ENCODE measurements at places on chromosomes 1 and 21. TPM values are rescaled to one million over a fixed set of nuclear protein-coding genes. Genes with fewer than 3 reads are reported as not detected.
A peak's percentile ranks its signal among the peaks of the same experiment; 100 is the strongest.

- DNase-seq = no peak
Observed at GRCh38 chr1:3925762-3926161, 25.7 kb upstream of the C1orf174 start.

DNA sequence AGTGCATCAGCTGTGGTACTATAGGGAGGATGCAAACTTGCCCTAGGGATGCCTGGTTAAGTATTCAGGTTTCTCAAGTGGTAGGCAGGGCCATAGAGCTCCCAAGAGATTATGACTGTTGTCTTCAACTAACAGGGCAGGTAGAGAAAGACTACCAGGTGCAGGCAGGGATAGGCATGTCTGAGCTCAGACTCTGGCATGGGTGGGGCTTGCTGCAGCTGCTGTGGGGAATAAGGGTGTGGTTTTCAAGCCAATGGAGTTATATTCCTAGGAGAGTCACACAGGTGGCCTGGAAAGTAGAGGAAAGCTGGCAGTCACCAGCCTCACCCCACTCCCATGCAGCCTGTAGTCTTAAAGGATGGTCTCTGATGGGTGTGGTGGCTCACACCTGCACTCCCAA is 673.4 kb upstream of the ADGRL4 start:
- no peak for DNase-seq

- no peak for DNase-seq
Observed at GRCh38 chr1:154972213-154972516, 1.6 kb upstream of the SHC1 start.

DNA sequence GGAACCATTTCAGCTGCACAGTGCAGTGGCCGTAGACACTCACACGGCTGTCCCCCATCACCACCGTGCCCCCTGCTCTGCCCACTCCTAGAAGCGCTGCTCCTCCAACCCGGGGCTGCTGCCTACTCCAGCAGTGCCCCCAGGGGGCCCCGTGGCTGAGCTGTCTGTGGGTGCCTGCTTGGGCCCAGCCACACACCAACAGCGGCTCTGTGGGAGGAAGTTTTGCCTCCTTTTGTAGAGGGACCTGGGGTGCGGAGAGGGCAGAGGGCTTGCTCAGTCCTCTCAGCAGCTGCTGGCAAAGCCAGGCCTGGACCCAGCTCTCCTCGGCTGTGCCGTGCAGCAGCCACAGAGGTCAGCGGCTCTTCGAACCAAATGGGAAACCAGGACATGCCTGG is 11.4 kb upstream of the LRRC3 start:
- DNase-seq = no peak

DNA sequence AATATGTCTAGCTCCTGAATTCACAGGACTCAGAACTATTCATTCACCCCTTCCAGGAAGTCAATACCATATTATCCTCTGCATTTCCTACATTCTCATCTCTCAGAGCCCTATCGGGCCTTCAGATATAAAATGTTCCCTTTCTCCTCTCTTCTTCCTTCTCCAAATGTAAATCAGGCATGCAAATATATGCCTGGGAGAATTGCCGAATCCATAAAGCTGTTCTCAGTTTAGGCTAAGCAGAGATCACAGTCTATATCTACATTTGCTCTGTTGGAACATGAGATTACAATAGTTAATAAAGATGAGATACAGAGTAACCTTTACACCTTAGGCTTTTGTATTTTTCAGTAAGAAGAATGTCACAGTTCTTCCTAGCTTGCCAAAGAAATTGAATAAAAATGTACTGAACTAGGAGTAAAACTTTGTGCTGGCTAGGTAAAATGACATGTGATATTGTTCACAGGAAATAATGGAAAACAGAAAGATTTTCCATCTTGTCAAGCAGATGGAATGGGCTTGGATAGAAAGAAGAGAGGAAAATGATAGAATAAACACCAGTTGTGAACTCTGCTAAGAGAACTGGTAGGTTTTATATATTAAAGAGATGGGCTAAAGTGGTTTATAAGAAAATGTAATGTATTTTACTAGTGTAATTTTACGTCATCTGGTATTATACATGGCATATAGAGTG is 161.5 kb downstream of the NRIP1 start:
- DNase-seq = no peak

DNA sequence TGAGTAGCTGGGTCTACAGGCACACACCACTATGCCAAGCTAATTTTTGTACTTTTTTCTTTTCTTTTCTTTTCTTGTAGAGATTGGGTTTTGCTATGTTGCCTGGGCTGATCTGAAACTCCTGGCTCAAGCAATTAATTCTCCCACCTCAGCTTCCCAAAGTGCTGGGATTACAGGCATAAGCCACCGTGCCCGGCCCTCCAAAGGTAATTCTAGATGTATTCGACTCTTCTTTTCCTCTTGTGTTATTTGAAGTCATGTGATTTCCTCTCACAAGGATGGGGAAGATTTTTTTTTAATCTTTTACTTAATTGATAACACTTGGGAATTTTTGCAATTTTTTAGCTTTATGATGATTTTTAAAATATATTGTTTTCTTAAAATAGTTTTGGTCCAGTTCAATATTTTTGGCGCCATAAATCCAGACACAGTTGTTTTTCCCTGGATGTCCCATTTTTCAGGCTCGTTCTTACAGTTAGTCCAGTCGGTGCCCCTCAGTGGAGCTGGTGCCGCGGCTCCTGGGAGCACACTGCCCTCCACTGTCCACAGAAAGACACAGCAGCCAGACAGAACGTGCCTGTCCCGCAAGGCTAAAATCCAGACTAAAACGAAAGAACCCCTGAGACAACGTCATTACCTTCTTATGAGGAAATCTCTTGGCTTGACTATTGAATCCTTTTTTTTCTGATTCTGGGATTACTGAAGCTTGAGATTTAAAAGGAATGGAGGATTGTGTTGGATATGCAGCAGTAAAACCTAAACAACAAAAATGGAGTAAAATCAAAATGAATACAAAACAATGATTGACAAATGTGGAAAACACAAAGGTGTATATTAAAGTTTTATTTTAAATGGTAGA is 22.4 kb downstream of the STPG1 start:
- DNase-seq = peak; percentile 82

DNA sequence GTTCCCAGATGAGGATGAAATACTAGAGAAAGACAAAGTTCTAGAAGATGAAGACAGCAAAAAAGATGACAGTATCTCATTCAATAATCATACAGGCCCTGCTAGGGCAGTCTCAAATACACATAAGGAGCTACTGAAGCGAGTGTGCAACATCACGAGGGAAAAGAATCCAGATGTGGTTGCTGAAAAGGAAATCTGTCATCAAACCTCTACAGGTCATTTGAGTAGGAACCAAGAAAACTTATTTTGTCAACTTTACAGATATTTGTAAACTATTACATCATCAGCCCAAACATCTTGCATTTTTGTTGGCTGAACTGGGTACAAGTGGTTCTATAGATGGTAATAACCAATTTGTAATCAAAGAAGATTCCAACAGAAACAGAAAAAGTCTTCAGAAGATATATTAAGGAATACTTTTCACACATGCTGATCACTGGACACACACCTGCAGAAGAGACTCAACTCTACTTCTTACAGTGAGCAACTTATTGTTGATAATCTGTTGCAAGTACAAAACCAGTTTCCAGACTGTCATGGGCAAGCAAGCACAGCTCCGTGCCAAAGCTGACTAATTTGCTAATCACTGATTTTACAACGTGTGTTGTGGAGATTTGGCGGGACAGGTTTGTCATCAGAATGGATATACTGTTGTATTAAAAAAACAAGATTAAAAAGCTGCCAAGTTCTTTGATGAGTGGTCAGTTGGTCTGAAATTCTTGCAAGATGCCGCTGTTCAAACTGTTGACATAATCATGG is 42.1 kb downstream of the TRIM33 start:
- DNase-seq = no peak

GRCh38 chr1:225652729-225653462 is at the start of gene ENAH:
Gene ENAH (minus strand): TSS chr1:225653123. CDS start chr1:225652690, 433 bp downstream.
- peak; percentile 81 for DNase-seq

DNA sequence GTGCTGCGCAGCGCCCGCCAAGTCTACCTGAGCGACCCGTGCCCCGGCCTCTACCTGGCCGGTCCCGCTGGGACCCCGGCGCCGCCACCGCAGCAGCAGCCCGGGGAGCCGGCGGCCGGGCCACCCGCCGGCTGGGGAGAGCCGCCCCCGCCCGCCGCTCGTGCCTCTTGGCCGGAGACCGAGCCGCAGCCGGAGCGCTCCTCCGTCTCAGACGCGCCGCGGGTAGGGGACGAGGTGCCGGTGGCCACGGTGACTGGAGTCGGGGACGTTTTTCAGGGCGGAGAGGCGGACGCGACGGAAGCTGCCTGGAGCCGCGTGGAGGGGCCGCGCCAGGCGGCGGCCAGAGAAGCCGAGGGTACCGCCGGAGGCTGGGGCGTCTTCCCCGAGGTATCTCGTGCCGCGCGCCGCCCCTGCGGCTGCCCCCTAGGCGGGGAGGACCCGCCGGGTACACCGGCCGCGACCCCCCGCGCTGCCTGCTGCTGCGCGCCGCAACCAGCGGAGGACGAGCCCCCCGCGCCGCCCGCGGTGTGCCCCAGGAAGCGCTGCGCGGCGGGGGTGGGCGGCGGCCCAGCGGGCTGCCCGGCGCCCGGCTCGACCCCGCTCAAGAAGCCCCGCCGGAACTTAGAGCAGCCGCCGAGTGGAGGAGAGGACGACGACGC is 646 bp downstream of the IER5 start:
- no peak for DNase-seq

GRCh38 chr1:229108598-229109201 is 162.2 kb upstream of the RAB4A start:
- DNase-seq = no peak

DNA sequence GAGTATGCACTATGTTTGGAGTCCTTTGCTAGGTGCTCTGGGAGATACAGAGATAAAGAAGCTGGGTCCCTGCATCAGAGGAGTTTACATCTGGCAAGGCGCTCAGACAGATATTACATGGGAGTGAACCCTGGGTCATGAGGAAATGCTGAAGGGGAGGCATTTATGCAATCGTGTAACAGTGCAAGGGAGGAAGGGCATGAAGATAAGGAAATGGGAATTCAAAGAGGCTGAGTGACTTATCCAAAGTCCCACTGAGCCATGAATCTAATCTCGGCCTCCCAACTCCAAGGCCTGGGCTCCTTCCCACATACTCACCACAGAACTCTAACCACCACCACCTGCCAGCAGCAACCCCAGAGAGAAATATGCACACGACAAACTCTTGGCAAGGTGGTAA is 51.6 kb downstream of the FAM163A start:
- DNase-seq = peak; percentile 15

- DNase-seq = peak; percentile 96
Observed at GRCh38 chr21:35051287-35051818, 2.3 kb upstream of the RUNX1 start.

GRCh38 chr1:218982482-218982881 is 191.2 kb upstream of the LYPLAL1 start:
- DNase-seq = no peak

DNA sequence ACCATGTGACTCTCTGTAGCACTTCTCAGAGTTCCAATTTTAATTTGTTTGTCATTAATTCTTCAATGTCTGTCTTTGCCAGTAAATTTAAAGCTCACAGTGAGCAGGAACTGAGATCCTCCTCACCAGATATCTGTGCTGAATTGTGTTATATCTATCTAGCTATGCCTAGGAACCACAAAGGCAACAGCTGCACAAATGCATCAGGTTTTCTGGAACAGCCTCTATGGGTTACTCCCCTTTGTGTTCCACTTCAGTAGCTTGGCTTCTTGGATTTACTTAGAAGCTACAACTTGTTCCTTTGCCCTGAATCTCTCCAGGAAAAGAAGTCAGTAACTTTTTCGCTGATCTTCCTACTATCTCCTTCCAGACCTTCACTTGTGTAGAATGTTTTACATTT is 1237.8 kb upstream of the ADGRL4 start:
- DNase-seq = no peak

DNA sequence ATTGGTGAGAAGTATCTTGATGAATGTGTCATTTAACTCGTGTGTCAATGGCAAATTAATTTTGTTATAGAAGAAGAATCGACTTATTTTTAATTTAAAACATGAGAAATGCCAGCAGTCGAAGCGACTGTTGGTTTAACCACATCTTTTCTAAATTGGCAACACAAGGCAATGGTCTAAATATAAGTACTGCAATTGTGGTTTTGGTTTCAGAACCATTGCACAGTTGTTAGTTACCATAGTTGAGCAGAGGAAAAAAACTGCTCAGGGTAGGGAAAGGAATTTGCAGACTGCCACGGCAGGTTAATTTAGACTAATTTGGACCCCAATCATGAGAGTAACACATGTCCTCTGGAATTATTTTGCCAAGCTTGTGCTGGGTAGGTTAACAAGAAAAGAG is 185.6 kb upstream of the RUNX1 start:
- peak; percentile 76 for DNase-seq

DNA sequence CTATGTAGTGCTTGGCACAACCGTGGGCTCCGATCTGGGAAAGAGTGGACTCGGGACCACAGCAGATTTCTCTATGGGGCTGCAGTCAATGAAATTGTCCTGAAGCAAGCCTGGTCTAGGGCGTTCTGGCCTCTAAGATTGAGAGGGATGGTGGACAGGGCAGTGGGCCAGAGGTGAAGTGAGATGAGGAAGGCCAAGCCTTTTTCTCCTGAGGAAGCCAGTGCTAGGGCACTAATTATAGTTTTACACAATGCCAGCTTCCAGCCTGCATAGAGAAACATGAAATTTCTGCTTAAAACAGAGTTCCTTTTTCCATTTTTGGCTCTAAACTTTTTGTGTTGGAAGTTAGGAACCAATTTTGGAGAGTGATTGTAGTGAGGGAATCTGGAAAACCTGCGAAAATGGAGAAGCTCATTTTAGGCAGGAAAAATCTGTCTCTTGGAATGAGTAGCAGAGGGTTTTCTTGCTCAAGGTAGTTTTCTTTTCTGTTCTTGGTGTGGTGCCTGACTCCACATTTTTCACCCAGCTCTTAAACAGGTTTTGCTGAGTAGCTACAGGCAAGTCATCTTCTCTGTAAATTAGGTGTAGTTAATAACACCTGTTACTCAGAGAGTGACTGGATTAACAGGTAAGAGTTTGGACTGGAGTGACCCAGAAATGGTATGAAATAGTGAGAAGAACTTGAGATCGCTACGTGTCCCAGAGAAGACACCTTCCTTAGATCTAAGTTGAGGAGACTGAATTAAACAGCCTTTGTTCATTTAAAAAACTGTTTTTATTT is 22.1 kb downstream of the UCK2 start:
- DNase-seq = no peak

DNA sequence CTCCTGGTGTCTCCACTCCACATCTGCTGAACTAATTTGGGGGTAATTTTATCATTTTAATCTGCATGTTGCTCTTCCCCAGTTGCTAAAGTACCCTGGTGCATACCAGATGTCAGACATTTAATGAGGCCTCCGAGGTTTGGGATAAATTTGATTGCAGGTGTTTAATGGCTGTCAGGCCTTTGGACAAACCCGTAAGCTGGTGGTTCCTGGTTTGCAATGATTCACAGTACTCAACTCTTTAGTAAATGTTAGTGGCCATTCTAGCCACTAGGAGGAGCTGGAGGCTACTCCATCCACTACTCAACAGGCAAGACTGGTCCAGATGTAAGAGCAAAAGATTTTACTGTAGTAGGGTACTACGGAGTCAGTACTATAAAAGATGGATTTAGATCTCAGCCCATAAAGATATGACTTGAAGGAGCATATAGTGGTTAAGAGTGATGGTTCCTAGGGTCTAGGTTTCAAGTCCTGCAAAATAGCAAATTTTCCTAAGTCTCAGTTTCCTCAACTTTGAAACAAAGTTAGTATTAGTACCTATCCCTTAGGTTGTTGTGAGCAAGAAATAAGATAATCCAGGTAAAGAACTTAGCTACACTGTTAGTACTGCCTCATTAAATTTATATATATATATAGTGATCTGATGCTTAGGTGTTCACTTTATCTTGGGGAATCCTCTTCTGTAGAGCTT is 132.8 kb downstream of the SNX7 start:
- peak; percentile 62 for DNase-seq

Gene ZSCAN20
- 5.5 TPM for total RNA-seq

Gene LRRC71
- not detected for total RNA-seq

Gene EXO1
- 23.4 TPM for total RNA-seq

Gene BCL2L15
- not detected for total RNA-seq

Gene REG4
- not detected for total RNA-seq

Measured in RPMI7951 (cell line).